ENCODE measurements at places on chromosomes 11 and 22.

DNA sequence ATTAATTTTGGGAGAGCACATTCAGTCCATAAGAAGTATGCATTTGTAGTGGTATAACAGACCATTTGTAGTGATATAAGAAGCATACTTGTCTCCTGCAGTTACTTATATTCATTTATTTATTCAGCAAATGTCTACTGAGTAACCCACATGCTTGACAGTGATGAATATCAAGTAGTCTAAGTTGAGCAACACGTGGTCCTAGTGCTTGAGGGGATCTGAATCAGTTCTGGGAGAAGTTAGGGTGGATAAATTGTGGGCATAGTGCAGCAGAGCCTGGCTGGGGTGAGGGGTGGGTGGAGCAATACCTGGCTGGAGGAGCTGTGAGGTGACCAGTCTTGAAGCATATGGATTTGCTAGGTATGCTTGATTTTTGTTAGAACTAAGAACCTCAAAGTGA is 24.3 kb downstream of the STX3 start:
- no peak for DNase-seq

- peak; percentile 83 for DNase-seq
These were observed at the start of gene UCP2 for GRCh38 chr11:73982595-73982989. UCP2 (minus strand) TSS chr11:73982843; CDS start chr11:73978378, 4,465 bp downstream.

DNA sequence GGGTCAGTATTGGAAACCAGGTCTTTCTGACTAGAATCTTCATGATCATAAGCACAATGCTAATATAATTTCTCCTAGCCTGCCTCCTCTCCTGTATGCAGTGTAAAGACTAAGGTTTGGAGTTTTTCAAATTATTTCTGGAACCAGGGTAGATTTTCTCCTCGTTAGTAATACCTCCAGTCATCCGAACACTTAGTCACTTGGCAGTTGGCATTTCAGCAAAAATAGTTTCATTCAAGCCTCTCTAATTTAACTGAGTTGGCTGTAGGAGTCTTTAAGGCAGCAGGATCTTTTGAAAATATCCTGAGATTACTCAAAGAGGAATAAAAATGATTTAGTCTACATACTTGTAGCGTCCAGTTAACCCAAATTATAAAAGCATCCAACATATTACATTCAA is 6.3 kb downstream of the TYR start:
- DNase-seq = no peak

GRCh38 chr11:114182471-114183043 is 113.6 kb upstream of the NNMT start:
- no peak for DNase-seq

DNA sequence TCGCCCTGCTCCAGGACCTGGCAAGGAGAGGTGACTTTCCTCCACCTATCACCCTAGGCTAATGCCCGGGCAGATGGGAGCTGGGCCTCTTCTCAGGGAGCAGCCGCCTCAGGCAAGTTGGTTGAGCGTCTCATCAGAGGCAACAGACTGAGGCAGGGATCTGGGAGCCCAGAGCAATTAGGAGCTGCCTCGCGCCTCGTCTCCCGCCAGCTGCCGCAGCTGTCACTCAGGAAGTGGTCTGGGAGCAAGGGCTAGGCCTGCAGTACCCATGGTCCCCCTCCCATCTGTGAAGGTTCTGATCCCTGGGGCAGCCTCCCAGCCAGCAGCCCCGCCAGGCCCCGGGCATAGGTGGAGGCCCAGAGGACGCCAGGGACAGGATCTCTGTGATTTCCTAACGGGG is 4.6 kb upstream of the CABP7 start:
- no peak for DNase-seq

- DNase-seq = peak; percentile 89
These were observed at the start of gene MALAT1 for GRCh38 chr11:65498977-65499712. MALAT1 (plus strand) TSS chr11:65499045.

DNA sequence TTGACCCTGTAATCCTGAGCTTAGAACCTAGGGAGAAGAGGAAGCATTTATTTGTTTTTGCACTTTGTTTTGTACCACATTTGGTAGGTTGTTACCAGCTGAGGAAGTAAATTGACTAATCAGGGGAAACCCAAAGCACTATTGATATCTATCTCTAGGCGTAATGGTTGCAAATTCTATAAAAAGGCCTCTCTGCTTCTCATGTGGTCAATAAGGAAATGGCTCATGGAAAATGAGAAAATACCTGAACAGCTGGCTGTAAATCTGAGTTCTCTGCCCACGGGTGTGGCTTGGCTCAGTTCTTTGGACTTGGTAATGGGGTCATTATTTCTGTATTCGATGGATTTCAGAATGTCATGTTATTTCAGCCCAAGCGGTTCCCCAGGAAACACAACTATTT is 42.4 kb downstream of the BARX2 start:
- no peak for DNase-seq

- DNase-seq = no peak
These were observed 3.1 kb upstream of the SBF1 start for GRCh38 chr22:50477923-50478322.

GRCh38 chr11:100625041-100625440 is 62.0 kb upstream of the ARHGAP42 start:
- no peak for DNase-seq

DNA sequence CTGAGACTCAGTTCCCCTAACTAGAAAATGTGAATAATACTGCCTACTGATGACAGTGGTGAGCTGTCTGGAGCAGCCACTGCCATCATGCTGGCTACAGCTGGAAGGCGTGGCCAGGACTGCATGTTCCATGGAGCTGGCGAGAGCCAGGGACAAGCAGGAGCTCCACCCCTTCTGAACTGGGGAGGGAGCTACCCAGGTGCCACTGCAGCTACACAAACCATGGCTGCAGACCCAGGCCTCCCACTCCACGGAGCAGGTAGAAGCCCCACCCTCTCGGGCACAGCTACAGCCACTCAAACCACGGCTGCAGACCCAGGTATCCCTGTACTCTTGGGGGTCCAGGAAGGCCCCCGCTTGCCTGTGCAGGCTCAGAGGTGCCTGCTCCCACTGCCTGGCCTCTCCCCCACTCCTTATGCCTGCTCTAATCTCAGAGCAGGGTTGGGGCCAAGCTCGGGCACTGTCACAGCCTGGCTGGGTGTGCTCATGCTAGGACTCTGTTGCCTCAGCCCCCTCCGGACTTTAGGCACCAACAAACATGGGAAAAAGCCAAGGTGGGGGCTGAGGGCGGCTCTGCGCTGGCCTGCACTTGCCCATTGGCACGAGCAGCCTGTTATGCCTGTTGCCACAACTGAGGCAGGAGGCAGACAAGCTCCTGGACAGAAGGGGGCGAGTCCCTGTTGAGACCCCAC is 51.7 kb downstream of the RAB30 start:
- DNase-seq = no peak

DNA sequence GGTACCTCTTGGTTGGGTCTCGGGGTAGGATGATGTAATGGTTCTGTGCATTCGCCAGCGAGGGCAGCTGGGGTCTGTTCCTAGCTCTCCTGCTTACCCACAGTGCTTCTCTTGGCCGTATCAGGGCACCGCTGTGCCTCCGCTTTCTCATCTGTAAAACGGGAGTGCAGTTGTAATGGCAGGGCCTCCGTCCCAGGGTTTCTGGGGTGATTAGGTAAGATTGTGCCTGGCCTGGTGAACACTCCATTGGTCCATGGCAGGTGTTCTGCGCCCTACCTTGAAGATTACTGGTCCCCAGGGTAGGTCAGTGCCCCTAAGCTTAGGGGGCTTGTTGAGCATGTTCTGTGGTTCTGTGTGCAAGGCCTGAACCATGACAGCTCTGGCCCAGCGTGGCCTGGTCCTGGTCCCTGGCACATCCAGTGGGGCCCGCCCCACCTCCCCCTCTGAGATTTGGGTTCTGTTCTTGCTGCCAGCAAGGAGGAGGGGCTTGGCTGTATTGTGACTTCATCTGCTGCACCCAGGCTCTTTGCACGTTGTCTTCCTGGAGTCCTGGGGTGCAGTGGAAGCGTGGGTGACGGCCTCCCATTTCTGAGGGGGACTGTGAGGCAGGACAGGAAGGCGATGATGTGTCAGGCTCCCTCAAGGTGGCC is 4.9 kb downstream of the MYRF start:
- no peak for DNase-seq

DNA sequence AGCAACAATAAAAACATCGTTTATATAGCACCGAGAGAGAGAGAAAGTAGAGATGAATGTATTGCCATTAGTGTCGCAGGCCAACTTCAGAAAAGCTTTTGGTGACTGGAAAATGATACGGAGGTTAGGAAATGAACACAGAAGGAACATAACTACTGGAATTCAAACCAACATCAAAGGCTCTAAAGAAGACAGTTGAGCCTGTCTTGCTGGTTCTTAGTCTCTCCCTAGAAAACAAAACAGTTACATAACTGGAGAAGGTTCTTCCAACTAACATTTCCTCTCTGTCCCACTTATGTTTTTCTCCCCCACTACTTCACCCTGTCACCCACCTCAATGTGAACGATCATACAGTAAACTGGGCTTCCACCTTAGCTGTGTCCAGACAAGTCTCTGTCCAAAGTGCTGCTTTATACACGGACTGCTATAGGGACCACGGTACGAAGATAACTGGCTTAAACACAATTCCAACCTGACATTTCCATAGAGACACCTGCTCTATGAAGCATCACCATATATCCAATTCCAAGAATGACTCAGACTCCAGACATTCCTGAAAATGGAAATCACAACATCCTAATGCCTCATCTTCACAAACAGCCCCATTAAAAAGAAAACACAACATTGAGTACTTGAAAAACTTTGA is 85.2 kb upstream of the ARHGAP32 start:
- DNase-seq = no peak

- no peak for DNase-seq
These were observed 8.2 kb downstream of the MS4A15 start for GRCh38 chr11:60764879-60765278.

GRCh38 chr11:86415026-86415425 is 40.3 kb downstream of the CCDC81 start:
- DNase-seq = no peak

- no peak for DNase-seq
These were observed 40.9 kb downstream of the SERPINH1 start for GRCh38 chr11:75602951-75603350.

GRCh38 chr11:102833731-102834130 is 9.7 kb downstream of the MMP3 start:
- no peak for DNase-seq

DNA sequence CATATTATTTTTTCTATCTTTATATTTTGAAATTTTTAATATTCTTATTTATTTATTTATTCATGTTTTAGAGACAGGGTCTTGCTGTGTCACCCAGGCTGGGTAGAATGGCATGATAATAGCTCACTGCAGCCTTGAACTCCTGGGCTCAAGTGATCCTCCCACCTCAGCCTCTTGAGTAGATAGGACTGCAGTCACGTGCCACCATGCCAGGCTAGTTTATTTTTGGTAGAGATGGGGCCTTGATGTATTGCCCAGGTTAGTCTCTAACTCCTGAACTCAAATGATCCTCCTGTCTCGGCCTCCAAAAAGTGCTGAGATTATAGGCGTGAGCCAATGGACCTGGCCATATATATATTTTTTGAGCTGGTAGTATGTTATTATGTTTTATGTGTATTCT is 2.4 kb upstream of the SPDYC start:
- DNase-seq = no peak

- DNase-seq = no peak
These were observed 12.4 kb downstream of the PICK1 start for GRCh38 chr22:38069372-38070249.

GRCh38 chr11:17298302-17298701 is 21.8 kb downstream of the NUCB2 start:
- no peak for DNase-seq

DNA sequence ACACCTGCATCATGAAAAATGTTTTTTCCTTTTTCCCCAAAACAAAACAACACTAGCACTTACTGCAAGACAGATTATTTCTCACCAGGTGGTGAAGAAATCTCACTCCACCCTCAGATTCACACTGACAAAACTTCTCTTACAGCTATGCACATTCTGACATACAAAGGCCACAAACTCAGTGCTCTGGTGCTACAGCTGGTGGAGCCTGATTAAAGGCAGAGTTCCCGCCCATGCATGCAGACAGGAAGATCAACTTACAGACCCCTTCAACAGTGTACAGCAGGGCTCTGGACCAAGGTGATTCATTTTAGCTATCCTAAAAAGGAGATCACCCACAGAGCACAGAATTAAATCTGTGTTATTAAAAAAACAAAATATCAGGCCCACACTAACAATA is 112.6 kb downstream of the CADM1 start:
- peak; percentile 35 for DNase-seq

GRCh38 chr22:42074132-42074811 is at the start of gene PHETA2:
PHETA2 (plus strand) TSS chr22:42074248; CDS start chr22:42077294, 3,046 bp downstream.
- DNase-seq = no peak

GRCh38 chr11:21811572-21811971 is 381.3 kb upstream of the ANO5 start:
- no peak for DNase-seq

GRCh38 chr11:65298131-65298535 is 16.5 kb upstream of the CDC42EP2 start:
- DNase-seq = no peak

GRCh38 chr11:76579056-76579751 is 91.3 kb downstream of the LRRC32 start:
- DNase-seq = no peak

GRCh38 chr22:30606455-30607299 is at the start of gene TCN2:
TCN2 (plus strand) TSS chr22:30607174; CDS start chr22:30607332, 158 bp downstream.
- peak; percentile 36 for DNase-seq

DNA sequence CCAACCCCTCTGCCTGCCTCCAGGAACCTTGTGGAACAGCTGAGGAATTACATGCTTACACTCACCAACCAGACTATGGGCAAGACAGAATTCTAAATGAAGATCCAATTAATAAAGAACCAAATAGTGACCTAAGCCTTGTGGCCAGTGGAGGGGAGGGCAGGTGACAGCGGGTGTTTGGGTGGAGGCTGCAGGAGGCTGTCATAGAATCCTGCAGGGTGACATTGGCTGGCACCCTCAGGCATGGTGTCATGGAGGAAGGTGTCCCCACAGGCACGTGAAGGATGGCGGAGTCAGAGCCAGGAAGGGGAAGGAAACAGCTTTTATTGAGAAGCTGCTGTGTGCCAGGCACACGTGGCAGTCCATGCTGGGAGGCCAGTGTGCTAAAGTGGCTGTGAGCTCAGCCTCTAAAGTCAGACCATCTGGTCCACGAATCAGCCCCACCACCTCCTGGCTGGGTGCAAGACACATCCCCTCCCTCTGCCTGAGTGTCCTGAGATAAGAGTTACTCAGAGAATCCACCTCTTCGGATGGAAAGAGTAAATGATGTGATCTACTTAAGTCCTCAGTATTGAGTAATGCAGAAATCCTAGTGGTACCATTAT is 8.7 kb downstream of the MYO18B start:
- no peak for DNase-seq

GRCh38 chr11:57547854-57548377 is 10.5 kb downstream of the SMTNL1 start:
- DNase-seq = no peak

DNA sequence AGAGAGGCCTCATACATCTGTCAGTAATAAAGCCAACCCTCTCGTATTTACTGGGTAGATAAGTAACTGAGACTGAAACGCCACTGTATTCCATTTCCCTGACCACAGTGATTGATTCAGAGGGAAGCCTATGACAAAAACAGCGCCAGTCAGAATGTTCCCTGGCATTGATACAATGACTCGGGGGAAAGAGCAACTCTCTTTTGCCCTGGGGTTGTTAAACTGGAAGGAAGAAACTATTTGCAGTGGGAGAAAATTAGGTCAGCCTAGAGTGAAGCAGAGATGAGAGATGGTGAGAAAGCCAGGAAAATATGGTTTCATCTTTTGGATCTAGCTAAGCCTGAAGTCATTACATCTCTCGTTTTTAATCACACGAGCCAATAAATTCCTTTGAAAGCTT is 48.6 kb upstream of the RBFOX2 start:
- DNase-seq = no peak
